CD8-positive, alpha-beta memory T cell (primary cell): ENCODE measurements at places on chromosomes 7 and 10. TPM values are rescaled to one million over a fixed set of nuclear protein-coding genes. Genes with fewer than 3 reads are reported as not detected.

Gene PNLIPRP2
- total RNA-seq, result not detected

Gene SPDYE16
- total RNA-seq, result 0.20 TPM

Gene THAP5
- total RNA-seq, result 36.8 TPM

Gene LAMTOR4
- total RNA-seq, result 130 TPM

Gene MALRD1
- not detected for total RNA-seq

Gene ETV1
- total RNA-seq, result 0.31 TPM

Gene NODAL
- total RNA-seq, result not detected

Gene ZNF365
- total RNA-seq, result 0.53 TPM

Gene OR2A1
- total RNA-seq, result not detected

Gene LRIT1
- not detected for total RNA-seq

Gene ACBD7
- 0.80 TPM for total RNA-seq

Gene SFRP5
- not detected for total RNA-seq

Gene CPA4
- not detected for total RNA-seq

Gene HHEX
- not detected for total RNA-seq

Gene CFAP43
- total RNA-seq, result 0.07 TPM

Gene TRDMT1
- total RNA-seq, result 7.3 TPM

Gene TAS2R41
- total RNA-seq, result not detected

Gene ABCB1
- total RNA-seq, result 17.0 TPM

Gene RNF148
- not detected for total RNA-seq
